ENCODE measurements at places on chromosomes 12 and 14. TPM values are rescaled to one million over a fixed set of nuclear protein-coding genes. Genes with fewer than 3 reads are reported as not detected.

The IFNG-AS1 gene
- total RNA-seq, result not detected

The GPR65 gene
- total RNA-seq, result 0.73 TPM

The MAP3K9 gene
- 5.3 TPM for total RNA-seq

The SPX gene
- total RNA-seq, result 0.51 TPM

The RTL1 gene
- total RNA-seq, result 0.80 TPM

The AICDA gene
- not detected for total RNA-seq

The TAS2R8 gene
- total RNA-seq, result not detected

The CMKLR1 gene
- 3.3 TPM for total RNA-seq

The GPRC5D gene
- total RNA-seq, result not detected

The PRH2 gene
- total RNA-seq, result not detected

The CEBPE gene
- total RNA-seq, result not detected
